Activated T-cell treated with anti-CD3 and anti-CD28 coated beads, Interleukin-2, amount 50 U/mL, for 72 hours (primary cell): ENCODE measurements at places on chromosomes 3 and 15. TPM values are rescaled to one million over a fixed set of nuclear protein-coding genes. Genes with fewer than 3 reads are reported as not detected.

GRCh38 chr3:100548053-100548452 is 55.6 kb downstream of the TMEM45A start:
- no peak for DNase-seq

The C3orf38 gene
- total RNA-seq = 37.3 TPM

DNA sequence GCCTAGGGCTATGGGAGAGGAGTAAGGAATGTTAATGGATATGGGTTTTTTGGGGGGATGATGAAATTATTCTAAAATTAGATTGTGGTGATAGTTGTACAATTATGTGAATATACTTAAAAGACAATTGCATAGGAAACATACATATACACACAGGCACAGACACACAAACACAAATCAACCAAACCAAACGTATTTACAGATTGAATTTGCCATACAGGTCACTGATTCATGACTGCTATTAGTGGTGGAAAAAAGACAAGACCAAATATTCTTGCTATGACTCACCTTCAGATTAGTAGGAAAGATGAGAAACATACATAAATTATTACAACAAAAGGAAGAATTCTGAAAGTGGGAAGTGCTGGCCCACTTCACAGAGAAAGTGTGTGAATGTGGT is 85.3 kb downstream of the C3orf38 start:
- DNase-seq = no peak

DNA sequence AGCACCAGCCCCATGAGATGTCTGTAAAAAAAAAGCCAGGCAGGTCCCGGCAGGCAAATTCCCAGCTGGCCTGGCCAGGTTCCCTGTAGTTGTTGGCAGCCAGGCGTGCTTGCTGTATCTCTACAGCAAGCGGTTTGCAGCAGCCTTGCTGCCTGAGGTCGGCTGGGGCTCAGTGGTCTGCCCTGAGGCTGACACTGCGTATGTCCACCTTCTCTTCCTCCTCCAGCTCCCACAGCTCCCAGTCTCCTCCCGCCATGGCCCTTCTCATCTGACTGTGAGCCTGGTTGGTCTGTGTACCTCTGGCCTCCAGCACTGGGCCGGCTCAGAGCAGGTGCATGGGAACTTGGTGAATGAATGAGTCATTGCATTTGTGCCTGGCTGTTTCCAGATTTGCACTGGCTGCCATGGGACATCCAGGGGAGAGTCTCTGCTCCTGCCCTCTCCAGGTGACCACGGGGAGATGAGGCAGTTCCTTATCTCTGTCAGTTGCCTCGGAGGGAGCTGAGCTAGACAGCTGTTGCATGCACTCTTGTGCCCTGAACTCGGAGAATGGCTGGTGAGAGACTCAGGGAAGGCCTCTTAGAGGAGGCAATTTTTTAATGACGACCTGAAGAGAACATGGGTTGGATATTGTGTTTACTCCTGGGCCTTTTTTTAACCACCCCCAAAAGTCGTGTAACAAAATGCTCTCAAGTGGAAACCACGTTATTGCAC is 43.0 kb downstream of the SPSB4 start:
- DNase-seq = no peak

The DNAH12 gene
- total RNA-seq = 0.21 TPM

DNA sequence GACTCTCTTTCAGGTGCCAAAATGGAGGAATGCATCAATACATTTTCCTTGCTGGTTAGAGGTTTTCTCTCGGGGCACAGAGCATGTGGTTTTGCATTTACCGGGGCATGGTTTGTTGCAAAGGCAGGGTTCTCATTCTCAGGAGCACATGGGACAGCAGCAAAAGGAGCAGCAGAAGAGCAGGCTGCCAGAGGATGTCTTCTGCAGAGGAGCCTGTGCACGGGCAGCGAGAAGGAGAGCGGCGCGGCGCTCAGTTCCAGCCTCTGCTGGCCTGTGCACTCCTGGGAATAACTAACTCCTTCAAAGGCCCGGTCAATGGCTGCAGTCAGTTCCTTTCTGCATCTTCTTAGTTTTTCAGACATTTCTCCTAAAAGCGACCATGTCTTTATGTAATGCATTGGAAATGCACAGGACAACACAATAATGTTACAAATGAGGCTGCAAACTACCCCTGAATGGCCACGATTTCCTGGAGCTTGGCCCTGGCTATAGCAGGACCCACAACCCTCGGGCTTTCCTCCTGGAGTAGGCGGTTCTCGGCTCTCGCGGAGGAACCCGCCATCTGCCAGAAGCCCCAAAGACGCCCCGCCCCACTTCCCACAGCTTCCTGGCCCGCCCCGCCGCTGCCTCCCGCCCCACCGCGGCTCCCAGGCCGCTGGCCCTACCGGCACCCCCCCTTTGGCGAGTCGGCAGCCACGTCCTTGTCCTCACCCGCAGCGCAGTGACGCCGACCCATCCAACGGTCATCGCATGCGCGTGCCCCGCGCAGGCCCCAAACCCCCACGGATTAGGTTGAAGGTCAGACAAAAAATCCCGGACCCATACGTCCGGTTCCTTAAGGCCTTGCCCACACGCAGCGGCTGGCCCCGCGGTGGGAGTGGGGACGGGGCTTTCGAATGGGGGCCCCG is at the start of gene C3orf62:
Gene C3orf62, minus strand, starts transcription at position 758 of the 908 bp plus-strand sequence. Its CDS starts 360 bp downstream, at position 398.
- DNase-seq = peak; percentile 86

DNA sequence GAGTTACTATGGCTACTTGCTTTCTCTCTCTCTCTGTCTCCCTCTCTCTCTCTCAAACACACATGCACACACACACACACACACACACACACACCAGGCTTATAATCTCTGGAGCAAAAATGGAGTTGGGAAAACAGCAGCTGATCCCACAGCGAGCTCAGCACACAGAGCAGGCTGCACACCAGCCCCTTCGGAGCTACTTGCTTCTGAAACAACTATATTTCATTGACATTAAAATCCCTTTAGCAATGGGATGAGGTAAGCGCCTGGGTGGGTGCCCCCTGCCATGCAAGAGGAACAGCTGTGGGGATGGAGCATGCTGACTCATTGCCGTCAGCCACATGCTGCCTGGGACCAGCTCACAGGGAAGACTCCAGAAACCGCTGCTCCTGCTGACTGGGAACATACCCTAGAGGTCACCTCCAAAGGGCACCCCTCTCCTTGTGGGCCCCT is 45.7 kb downstream of the B3GNT5 start:
- no peak for DNase-seq

GRCh38 chr3:139948898-139949297 is 13.9 kb downstream of the CLSTN2 start:
- DNase-seq = no peak
